ENCODE measurements at places on chromosomes 3 and 15.

- no peak for DNase-seq
Observed at GRCh38 chr3:22893101-22893500, 310.0 kb upstream of the UBE2E2 start.

DNA sequence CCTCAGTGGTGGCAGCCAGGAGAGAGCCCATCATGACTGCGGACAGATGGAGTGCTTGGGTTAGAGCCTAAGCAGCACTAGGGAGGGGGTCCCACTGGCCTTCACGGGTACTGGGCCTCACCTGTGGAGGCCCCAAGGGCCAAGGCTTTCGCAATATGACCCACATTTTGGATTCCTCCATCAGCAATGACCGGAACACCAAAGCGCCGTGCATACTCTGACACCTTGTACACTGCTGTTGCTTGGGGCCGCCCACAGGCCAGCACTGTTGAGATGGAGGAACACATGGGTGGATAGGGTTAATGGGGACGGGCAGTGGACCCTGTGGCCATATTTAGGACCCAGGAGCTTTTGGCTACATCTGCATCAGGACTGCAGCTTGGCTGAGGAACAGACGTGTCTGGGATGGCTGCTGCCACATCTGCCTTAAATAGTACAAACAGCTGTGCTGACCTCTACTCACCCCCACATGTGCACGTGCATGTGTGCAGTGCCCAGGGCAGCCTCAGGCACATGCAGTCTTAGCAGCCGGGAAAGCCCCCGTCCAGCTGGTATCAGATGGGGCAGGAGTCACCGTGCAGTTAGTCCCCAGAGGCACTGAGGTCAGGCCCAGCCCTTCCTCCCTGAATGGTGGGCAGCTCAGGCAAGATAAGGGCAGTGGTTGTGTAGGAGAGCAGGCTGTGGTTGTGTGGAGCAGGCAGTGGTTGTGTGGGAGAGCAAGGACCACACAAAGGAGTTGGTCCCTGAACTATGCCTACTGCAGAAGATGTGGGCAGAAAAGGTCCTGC, 3.3 kb downstream of the NDUFAF3 start:
- DNase-seq: no peak

DNA sequence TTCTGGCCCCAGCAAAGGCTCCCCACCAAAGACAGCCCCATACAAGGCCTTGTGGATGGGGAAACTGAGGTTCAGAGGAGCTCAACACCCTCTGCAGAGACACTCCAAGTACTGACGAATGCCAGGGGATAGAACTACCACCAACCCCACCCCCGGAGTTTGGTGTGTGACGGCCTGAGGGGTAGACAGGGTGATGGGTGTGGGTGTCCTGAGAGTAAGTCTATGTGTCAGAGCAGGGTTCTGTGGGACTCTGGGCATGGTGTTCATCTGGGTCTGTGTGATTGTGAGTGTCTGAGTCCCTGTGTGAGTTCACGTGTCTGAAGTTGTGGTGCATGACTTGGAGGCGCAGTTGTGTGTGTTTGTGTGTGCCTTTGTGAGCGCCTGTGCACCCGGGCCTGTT, 7.4 kb downstream of the PTH1R start:
- no peak for DNase-seq

DNA sequence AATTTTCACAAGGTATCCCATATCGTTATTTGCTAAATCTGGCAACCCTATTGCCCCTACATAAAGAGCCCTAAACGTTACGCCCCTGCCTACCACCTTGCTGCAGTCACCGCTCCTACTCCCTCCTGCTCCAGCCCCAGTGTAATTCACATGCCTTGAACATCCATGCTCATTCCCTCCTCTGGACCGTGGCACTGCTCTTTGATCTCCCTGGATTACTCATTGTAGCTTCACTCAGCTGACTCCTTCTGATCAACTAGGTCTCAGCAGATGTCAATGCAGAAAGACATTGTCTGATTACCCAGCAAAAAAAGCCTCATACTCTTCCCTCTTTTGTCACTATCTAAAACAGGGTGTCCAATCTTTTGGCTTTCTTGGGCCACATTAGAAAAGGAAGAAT, 40.7 kb upstream of the KBTBD8 start:
- DNase-seq: no peak

- DNase-seq: no peak
Observed at GRCh38 chr15:65752151-65752700, 39.9 kb downstream of the DENND4A start.

GRCh38 chr3:189851682-189852081, 220.5 kb downstream of the TP63 start:
- no peak for DNase-seq

- no peak for DNase-seq
Observed at GRCh38 chr15:77340245-77340644, 79.7 kb downstream of the PEAK1 start.
